Brain microvascular endothelial cell (primary cell): ENCODE measurements at places on chromosomes 13 and 19.
A peak's percentile ranks its signal among the peaks of the same experiment; 100 is the strongest.

DNA sequence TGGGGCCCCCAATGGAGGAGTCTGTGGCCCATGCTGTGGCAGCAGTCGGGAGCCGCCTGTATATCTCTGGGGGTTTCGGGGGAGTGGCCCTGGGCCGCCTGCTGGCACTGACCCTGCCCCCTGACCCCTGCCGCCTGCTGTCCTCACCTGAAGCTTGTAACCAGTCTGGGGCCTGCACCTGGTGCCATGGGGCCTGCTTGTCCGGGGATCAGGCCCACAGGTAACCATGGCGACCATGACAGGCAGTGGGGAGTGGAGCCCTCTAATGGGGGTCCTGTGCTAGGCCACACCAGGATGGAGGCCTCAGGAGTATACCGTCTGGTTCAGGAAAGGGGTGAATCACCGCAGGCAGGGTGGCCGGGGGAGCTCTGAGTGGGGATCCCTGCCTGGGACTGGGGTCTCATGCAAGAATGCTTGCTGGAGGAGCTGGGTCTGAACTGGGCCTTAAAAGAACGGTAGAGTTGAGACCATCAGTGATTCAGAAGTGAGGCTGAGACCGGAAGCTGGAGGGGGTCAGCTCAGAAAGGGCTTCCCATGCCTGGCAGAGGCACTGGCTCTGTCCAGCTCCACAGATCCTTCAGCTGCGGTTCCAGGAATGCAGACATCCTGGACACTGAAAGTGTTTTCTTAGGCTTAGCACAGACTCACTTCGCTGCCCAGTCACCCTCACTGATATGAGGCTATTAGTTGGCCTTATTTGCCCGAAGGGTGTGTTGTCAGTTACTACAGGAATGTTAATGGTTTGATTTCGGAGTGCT lies 29.1 kb downstream of the CNFN start:
- no peak for DNase-seq

- DNase-seq = no peak
Observed at GRCh38 chr13:110485604-110486003, 75.9 kb downstream of the RAB20 start.

DNA sequence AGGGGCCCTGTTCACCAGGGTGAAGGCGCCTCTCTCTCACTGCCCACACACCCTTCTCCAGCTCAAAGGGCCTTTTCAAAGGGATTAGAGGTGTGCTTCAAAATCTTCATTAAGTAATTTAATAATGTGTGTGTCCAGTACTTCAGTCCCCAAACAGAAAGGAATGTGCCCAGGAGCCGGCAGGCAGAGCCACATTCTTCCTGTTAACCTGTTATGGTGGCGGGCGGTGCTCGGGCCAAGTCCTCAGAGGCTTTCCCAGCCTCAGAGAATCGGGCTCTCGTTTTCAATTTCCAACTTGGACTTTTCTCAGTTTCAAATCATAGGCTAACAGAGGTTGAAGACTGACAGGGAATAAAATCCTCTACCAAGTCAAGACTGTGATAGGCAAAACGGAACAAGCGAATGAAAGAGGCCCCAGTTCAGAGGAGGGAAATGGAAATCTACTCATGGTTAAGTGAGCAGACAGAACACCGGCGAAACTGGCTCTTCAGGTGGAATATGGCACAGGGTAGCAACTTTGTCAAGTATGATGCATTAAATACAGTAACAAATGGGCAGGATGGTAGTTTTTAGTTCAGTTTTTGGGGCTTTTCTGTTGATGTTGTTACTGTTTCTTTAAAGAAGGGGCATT lies 68.6 kb downstream of the FOXO1 start:
- DNase-seq = no peak

GRCh38 chr13:106850973-106851650 lies 283.2 kb upstream of the ARGLU1 start:
- peak; percentile 70 for DNase-seq

GRCh38 chr13:105841286-105841685 lies 694.2 kb downstream of the EFNB2 start:
- no peak for DNase-seq

GRCh38 chr19:17831419-17831888 lies 10.1 kb upstream of the INSL3 start:
- no peak for DNase-seq

GRCh38 chr19:40510526-40511115 lies 43.8 kb downstream of the SPTBN4 start:
- no peak for DNase-seq

DNA sequence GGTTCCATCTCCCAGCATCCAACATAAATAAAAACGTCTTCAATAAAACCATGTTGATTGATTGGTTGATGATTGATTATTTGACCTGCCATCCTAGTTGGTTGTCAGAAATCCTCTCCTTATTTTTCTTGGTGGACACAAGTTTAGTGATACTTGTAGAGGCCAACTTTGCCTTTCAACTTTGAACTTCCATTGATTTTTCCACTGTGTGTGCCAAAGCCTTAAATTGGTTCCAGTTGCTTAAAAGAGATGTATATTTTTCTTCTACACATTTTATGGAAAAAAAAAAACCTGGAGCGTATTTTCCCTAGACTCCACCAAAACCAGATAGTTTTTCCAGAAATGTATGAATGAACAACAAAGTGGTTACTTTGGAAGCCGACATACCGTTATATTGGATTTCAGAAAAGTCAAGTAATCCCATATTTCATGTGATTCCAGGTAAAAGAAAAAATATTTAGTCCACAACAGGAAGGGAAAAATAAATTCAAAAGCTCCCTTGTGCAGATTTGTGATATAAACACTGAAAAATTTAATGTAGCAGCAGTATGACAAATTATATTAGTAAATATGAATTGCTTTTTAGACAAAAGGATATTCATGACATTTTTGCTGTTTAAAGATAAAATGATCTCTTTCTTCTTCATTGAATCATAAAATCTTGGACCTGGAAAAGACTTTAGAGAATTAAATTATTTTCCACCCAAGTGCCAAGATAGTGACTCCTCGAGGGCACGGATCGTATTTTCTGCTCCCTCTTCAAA lies 85.2 kb downstream of the MBNL2 start:
- no peak for DNase-seq

- DNase-seq = no peak
Observed at GRCh38 chr19:58409010-58409790, 751 bp downstream of the ZNF584 start.

GRCh38 chr19:6076291-6076665 lies 34.0 kb downstream of the RFX2 start:
- DNase-seq = no peak

DNA sequence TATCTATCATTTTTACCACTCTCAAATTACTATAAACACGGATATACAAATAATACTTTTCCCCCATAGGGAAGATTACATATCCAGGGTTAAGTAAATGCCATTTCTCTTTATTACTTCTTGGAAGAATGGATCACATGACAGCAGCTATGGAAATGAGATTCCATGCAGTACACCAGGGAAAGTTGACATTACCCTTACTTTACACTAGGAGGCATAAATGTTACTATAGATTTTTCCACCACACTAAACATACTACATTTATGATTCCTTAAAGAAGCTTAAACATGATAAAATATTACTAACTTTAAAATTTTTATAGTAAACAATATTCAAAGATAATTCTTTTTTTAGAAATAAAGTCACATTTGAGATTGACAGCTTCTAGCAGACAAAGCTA lies 611.4 kb downstream of the PCDH9 start:
- DNase-seq = no peak

- DNase-seq = no peak
Observed at GRCh38 chr13:22112956-22113745, 442.3 kb downstream of the FGF9 start.

- no peak for DNase-seq
Observed at GRCh38 chr19:50239921-50240590, 36.6 kb downstream of the MYH14 start.

DNA sequence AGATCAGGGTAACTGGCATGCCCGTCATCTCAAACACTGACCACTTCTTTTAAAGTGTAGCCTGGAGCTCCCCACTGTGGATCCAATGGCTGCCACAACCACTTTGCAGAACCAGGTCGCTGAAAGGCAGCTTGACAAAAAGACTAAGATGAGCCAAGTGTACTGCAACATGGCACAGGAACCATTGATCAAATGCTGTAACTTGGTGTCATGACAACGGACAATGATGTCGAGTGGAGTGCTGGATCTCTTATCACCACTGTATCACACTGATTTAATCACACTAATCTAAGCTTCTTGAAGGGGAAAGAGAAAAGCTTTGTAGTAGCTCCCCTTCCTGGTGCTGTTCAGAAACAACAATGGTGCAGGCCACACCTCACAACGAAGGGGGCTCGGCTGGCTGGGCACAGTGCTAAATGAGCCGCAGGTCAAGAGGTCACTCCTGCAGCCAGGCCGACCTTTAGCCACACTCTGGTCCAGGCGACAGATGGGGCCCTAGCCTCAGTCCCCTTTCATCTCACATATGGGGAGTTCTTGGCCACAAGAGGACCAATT lies 2.2 kb upstream of the TNFRSF19 start:
- peak; percentile 24 for DNase-seq

DNA sequence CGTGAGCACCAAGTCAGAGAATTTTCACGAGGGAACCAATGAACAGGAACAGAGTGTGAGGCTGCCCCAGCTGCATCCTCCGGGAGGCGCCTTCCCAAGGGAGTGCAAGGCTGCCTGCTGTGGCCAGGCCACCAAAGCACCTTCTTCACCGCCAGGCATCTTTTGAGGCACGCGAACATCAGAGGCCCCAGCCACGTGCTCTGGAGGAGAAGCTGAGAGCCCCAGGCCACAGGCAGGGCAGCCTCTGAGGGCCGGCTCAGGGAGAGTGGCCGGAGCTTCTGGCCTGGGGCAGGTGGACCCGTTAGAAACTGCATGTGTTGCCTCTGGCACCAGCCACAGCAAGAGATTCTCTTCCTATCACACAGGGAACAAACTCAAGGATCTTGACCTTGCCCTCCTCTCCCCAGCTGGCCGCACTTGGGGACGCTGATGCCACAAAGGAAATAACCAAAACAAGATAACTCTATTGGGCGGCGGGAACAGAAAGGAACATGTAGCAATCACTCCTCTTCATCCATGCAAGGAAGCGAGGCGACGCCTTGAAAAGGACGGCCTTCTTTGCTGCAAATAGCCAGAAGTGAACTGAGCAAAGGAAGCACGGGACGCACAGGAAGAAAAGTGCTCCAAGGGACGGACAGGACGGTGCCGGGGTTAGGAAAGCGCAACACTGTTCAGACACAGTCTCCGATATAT lies 19.9 kb downstream of the GAS6 start:
- no peak for DNase-seq

DNA sequence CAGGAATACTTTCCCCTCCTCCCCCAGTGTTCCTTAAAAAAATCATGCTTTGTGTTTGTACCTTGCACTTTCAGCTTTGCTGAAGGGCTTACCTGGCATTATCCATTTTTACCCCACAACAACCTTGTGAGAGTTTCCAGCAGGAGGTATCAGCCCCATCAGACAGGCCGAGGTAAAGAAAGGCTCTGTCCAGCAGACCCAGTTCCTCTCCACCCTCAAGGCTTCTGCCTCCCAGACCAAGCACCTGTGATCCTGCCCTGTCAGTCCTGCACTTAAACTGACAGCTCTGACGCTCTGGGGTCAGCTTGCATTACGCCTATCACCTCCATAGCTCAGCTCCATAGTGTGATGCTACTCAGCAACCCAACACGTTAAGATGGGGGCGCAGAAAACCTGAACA lies 803.1 kb downstream of the UQCRFS1 start:
- DNase-seq = no peak

GRCh38 chr13:108919036-108919907 lies 289.9 kb downstream of the MYO16 start:
- DNase-seq = no peak

GRCh38 chr13:108266321-108266990 lies 3.1 kb upstream of the TNFSF13B start:
- DNase-seq = no peak

DNA sequence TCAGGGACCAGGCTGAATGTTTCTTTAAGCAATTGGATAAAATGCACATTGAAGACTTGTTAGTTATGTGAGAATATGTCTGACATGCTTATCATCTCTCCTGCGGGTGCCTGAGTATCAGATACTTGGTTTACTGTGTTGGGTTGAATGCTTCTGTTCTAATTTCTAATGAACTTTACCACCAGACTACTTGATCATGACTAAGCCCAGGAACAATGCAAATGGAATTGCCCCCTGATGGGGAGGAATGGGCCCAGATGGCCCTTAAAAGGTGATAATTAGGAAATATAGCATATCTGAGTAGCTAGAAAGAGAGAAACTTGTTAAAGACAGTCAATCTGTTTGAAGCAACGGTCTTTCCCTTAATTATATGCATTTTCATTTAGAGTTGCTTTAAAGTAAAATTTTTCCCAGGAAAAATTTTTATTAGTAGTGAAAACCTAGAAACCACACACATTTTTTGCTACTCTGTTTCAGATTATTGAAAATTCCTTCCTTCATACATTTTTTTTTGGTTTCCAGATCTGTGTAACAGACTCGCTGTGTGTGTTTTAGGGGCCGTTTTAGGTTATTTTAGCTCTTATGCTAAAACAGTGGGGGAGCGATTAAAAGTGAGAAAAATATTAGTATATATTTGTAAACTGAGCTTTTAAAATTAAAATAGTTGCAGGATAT lies 186.6 kb downstream of the TM9SF2 start:
- DNase-seq = peak; percentile 64

- DNase-seq = no peak
Observed at GRCh38 chr13:49185264-49185663, 34.9 kb upstream of the MLNR start.

DNA sequence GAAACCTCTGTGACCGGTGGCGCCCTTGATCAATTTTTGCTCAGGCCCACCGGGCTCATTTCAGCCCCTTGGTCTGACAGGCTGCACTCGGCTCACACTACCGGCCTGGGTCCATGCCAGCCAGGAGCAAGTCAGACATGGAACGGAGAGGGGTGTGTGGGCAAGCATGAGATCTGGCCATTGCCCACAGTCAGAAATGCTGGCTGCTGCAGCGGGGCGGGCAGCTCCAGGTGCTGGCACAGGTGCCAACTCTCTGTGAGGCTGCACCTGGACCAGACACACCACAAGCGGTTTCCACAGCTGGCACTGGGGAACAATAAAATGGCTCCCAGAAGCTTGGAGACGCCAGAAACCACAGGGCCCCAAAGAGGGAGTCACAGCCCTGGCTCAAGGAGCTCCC lies 43.6 kb upstream of the LPAR6 start:
- no peak for DNase-seq

DNA sequence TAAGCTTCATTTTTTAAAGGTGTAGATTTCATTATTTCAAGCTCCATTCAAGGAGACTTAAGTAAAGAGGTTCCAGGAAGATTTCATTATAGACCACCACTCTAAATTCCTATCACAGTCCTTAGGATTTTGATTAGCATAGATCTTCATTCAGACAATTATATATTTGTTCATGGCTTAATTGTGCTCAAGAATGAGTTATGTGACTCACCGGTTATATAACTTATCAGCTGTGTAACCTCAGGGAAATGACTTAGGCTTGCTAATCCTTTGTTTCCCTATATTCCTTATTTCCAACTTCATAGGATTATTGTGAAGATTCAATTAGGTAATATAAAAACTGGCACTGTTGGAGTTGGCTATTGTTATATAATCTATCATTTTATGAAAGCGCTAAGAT lies 632.8 kb upstream of the SPRY2 start:
- DNase-seq = no peak

- DNase-seq = no peak
Observed at GRCh38 chr13:104979281-104980030, 1556.0 kb downstream of the EFNB2 start.
